Astrocyte (in vitro differentiated cells and primary cell): ENCODE measurements at places on chromosomes 12 and 14. TPM values are rescaled to one million over a fixed set of nuclear protein-coding genes. Genes with fewer than 3 reads are reported as not detected.

DNA sequence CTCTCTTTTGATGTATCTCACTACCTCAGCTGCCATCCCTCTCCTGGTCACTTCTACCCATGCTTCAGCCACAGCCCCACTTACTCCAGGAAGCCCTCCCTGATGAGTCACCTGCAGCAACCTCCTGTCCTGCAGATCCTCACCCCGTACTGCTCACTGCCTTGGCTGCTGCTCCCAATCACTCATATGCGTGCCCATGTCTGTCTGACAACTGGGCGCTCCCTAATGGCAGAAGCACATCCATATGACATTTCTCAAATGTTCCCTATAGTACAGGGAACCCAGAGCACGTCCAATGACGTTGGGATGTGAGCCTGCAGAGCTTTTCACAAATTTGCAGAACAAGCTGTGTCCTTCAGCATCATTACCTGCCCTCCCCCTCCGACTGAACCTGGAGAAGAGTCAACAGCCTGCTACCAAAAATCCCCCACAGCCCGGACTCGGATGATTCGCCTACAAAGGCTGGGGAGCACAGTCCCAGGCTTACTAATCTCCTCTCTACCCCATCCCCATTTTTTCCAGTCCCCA lies 90.0 kb downstream of the SINHCAF start:
- H3K4me1 ChIP-seq: no peaks in the 10 kb centered on the region
- H3K27ac ChIP-seq: no peak overlapping the region
- H3K27me3 ChIP-seq: peaks cover 42% of the 10 kb centered on the region
- DNase-seq: no peak

GRCh38 chr12:6872073-6873048 lies 742 bp downstream of the SPSB2 start:
- H3K27me3 ChIP-seq: no peaks in the 10 kb centered on the region
- H3K27ac ChIP-seq: peak overlapping the region; percentile 50
- H3K4me1 ChIP-seq: peaks cover 30% of the 10 kb centered on the region
- peak overlapping the region; percentile 70 for H3K4me3 ChIP-seq
- peaks cover 21% of the 10 kb centered on the region for H3K36me3 ChIP-seq

- H3K4me1 ChIP-seq: no peaks in the 10 kb centered on the region
- H3K27me3 ChIP-seq: peaks cover 6% of the 10 kb centered on the region
- DNase-seq: no peak
- no peak overlapping the region for H3K27ac ChIP-seq
- H3K4me3 ChIP-seq: no peak overlapping the region
- H3K36me3 ChIP-seq: no peaks in the 10 kb centered on the region
These were observed 33.5 kb upstream of the C14orf180 start for GRCh38 chr14:104545942-104546501.

DNA sequence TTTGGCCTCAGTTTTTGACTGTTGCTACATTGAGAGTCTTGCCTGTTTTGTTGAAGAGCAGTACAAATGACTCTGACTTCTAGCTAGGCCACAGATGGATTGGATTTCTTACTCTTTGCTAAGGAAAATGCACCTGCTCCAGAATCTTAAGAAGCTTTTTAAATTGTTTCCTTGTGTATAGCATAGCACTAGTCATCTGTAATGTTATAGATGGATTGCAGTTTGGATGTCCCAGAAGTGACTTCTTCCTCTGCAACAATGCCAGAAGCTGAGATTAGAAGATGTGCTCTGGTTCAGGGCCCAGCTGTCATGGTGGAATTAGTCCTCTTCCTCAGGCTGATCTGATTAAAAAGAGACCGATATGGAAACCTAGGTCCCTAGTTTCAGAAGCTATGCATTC lies 67.9 kb downstream of the DAAM1 start:
- peaks cover 26% of the 10 kb centered on the region for H3K4me1 ChIP-seq
- H3K36me3 ChIP-seq: no peaks in the 10 kb centered on the region
- H3K27me3 ChIP-seq: no peaks in the 10 kb centered on the region
- DNase-seq: no peak
- no peak overlapping the region for H3K4me3 ChIP-seq

- no peaks in the 10 kb centered on the region for H3K36me3 ChIP-seq
- H3K27ac ChIP-seq: no peak overlapping the region
- DNase-seq: no peak
- H3K4me3 ChIP-seq: no peak overlapping the region
- no peaks in the 10 kb centered on the region for H3K27me3 ChIP-seq
These were observed 48.5 kb upstream of the PRICKLE1 start for GRCh38 chr12:42638011-42638410.

The PGAM5 gene
- 33.3 and 43.4 TPM in 2 replicates for total RNA-seq

The TXNDC16 gene
- total RNA-seq: 1.7 and 1.9 TPM in 2 replicates

The MORN3 gene
- 0.36 and 0.70 TPM in 2 replicates for total RNA-seq

The NR2C1 gene
- total RNA-seq: 44.3 and 46.3 TPM in 2 replicates

The TMTC2 gene
- 1.7 and 2.2 TPM in 2 replicates for total RNA-seq

The PTPRR gene
- total RNA-seq: 1.3 and 1.4 TPM in 2 replicates

The MYF5 gene
- total RNA-seq: not detected in 2 replicates

The RXYLT1 gene
- 12.5 and 15.5 TPM in 2 replicates for total RNA-seq
